ENCODE measurements at places on chromosomes 6 and 20. TPM values are rescaled to one million over a fixed set of nuclear protein-coding genes. Genes with fewer than 3 reads are reported as not detected.

The SMLR1 gene
- not detected for total RNA-seq

The FAM209A gene
- total RNA-seq: not detected

- no peak for DNase-seq
Measured at GRCh38 chr20:16158090-16158975, 414.9 kb downstream of the KIF16B start.

DNA sequence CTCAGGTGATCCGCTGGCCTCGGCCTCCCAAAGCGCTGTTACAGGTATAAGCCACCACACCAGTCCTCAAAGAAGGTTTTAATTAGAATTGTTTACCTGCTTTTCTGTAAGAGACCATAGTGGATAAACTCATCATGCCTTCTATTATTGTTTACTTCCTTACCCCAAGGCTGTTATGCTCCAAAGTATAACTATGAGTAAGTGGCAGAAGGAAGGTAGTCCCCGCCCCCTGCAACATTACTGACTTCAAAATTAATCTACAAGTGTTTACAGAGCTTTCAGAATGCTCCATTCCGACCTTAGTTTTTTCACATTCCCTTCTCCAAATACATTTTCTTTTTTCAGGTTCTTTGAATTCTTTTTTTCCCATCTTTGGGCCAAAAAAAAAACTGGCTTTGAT is 480.5 kb upstream of the NOX3 start:
- no peak for DNase-seq

- no peak for DNase-seq
Measured at GRCh38 chr6:164200071-164200470, 785.6 kb downstream of the QKI start.

GRCh38 chr6:25606151-25606550 is 45.9 kb upstream of the SCGN start:
- no peak for DNase-seq

- no peak for DNase-seq
Measured at GRCh38 chr20:62956387-62957135, 4.1 kb downstream of the SLC17A9 start.

- no peak for DNase-seq
Measured at GRCh38 chr6:78533426-78533825, 333.9 kb upstream of the IRAK1BP1 start.

Data from cardiac septum (tissue), 1 donor.